ENCODE measurements at places on chromosomes 2 and 18. TPM values are rescaled to one million over a fixed set of nuclear protein-coding genes. Genes with fewer than 3 reads are reported as not detected.

Gene SERPINB12
- polyA plus RNA-seq = 4.0 TPM

- no peaks in the 10 kb centered on the region for H3K4me1 ChIP-seq
- DNase-seq = no peak
- no peaks in the 10 kb centered on the region for H3K36me3 ChIP-seq
These were observed 648 bp upstream of the LYPD6B start for GRCh38 chr2:149037851-149038250.

DNA sequence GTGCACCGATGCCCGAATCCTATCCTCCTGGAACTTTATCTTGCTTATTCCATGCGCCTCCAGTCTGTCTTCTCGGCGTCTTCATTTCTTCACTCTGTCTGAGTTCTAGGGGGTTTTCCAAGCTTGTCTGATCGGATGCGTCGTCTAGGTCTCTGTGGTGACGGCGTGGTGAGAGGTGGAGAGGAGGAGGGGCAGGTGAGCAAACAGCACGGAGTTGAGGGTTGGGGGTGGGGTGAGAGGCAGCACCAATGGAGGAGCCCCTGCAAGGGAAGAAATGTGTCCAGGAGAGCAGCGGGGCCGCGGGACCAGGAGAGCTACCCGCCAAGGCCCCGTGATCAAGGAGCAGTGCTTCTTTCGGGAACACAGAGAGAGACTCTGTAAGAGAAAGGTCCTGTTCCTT is 131.3 kb upstream of the TWIST2 start:
- H3K27me3 ChIP-seq = no peaks in the 10 kb centered on the region
- no peak overlapping the region for H3K27ac ChIP-seq
- no peaks in the 10 kb centered on the region for H3K4me1 ChIP-seq
- H3K4me3 ChIP-seq = no peak overlapping the region
- DNase-seq = no peak

DNA sequence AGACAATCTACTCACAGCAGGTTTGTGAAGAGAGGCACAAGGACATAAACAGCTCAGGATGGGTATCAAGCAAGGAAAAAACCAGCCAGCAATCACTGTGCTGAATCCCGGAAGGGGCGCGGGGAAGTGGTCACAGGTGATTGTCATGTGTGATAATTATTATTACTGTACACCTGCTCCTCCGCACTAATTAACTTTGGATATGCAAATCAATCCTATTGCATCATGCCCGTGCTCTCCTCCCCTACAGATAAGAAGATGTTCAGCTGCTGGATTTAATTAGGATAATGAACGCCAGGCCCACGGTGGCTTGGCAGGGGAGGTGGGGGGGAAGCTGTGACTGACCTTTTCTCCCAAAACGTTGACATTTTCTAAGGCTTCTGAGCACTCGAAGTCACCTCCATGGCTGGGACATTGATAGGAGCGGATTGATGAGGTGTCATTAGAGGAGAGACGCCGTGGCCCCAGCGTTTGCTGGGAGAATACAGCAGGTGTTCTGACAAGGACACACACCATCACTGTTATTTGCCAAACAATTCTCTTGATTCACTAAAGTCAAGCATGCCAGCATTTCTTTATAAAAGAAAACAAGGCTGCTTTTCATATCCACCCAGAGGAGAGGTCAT is 160.3 kb upstream of the VRK2 start:
- H3K36me3 ChIP-seq = no peaks in the 10 kb centered on the region
- H3K27me3 ChIP-seq = no peaks in the 10 kb centered on the region
- no peak for DNase-seq

Gene LIMS1
- 28.5 TPM for polyA plus RNA-seq

DNA sequence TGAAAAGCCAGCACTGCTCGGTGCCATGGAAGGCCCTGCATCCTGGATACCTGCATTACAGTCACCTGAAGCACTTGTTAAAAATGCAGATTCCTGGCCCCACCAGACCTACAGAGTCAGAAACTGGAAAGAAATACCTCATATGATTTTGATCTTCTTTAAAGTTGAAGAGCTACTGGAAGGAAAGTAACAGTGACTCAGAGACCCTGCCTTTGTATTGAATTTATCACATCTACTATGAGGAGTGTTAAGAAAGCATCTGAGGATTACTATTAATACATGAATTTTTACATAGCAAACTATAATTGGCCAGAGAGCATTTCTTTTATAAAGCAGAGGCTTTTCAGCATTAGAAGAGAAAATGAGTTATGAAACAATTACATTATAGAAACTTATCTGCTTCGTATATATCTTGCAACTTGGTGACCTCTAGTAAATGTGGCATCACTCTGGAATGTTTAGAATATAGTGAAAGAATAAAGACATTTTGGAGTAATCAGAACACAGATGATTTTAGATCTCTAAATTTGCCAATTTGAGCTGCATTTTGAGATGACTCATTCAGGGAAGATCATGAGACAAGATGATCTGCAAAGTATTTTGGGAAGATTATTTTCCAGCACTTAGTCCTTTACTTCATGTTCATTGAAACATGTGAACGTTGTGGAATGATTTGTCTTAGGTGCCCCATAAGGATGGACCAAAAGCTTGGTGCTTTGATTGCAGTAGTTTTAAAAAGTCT is 12.2 kb downstream of the PTPRM start:
- DNase-seq = no peak
- no peak overlapping the region for H3K27ac ChIP-seq
- no peaks in the 10 kb centered on the region for H3K36me3 ChIP-seq
- no peaks in the 10 kb centered on the region for H3K4me1 ChIP-seq
- H3K27me3 ChIP-seq = no peaks in the 10 kb centered on the region

Gene IL18R1
- 9.8 TPM for polyA plus RNA-seq

Gene DHRS9
- 3.1 TPM for polyA plus RNA-seq

- H3K27ac ChIP-seq = no peak overlapping the region
- no peaks in the 10 kb centered on the region for H3K27me3 ChIP-seq
- H3K4me3 ChIP-seq = no peak overlapping the region
- no peaks in the 10 kb centered on the region for H3K36me3 ChIP-seq
- peak; percentile 11 for DNase-seq
These were observed 856.1 kb upstream of the ID2 start for GRCh38 chr2:7825591-7826312.

Gene RETREG2
- 56.0 TPM for polyA plus RNA-seq

DNA sequence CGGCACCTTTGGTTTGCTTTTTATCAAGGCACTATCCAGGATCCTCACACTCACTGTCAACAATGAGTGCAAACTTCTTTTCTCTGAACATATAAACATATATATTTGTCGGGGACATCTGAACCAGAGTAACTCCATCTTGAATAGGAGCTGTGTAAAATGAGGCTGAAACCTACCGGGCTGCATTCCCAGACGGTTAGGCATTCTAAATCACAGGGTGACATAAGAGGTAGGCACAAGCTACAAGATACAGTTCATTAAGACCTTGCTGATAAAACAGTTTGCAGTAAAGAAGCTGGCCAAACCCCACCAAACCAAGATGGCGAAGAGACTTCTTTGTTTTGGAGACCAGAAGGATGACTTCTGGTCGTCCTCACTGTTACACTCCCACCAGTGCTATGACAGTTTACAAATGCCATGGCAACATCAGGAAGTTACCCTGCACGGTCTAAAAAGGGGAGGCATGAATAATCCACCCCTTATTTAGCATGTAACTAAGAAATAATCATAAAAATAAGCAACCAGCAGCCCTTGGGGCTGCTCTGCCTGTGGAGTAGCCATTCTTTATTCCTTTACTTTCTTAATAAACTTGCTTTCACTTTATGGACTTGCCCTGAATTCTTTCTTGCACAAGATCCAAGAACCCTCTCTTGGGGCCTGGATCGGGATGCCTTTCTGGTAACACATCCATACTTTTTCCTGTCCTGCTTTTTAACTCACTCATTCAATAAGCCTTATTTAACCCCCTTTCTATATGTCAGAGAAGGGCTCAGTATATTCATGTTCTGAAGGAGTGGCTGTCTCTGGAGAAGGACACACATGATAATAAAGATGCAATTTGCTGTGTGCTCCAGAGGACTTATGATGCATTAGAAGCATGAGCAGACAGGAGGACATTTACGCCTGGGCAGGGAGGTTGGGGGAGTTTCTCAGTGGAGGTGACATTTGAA is 65.4 kb downstream of the TACR1 start:
- H3K4me3 ChIP-seq = no peak overlapping the region
- no peak overlapping the region for H3K27ac ChIP-seq
- no peaks in the 10 kb centered on the region for H3K27me3 ChIP-seq
- H3K36me3 ChIP-seq = no peaks in the 10 kb centered on the region
- DNase-seq = no peak
- H3K4me1 ChIP-seq = no peaks in the 10 kb centered on the region

GRCh38 chr2:7019191-7019590 is 102.0 kb downstream of the RNF144A start:
- no peaks in the 10 kb centered on the region for H3K27me3 ChIP-seq
- H3K4me1 ChIP-seq = no peaks in the 10 kb centered on the region
- peaks cover 13% of the 10 kb centered on the region for H3K36me3 ChIP-seq
- DNase-seq = no peak
- no peak overlapping the region for H3K27ac ChIP-seq
- H3K4me3 ChIP-seq = no peak overlapping the region

- DNase-seq = no peak
- no peaks in the 10 kb centered on the region for H3K4me1 ChIP-seq
- H3K27me3 ChIP-seq = no peaks in the 10 kb centered on the region
- no peak overlapping the region for H3K27ac ChIP-seq
These were observed 124.4 kb downstream of the INHBB start for GRCh38 chr2:120470041-120470965.

Gene HDLBP
- 85.1 TPM for polyA plus RNA-seq

GRCh38 chr2:156756516-156756915 is 320.3 kb downstream of the GPD2 start:
- no peak overlapping the region for H3K4me3 ChIP-seq
- H3K36me3 ChIP-seq = no peaks in the 10 kb centered on the region
- no peaks in the 10 kb centered on the region for H3K27me3 ChIP-seq
- no peaks in the 10 kb centered on the region for H3K4me1 ChIP-seq
- no peak overlapping the region for H3K27ac ChIP-seq

Gene SPATA3
- polyA plus RNA-seq = not detected

DNA sequence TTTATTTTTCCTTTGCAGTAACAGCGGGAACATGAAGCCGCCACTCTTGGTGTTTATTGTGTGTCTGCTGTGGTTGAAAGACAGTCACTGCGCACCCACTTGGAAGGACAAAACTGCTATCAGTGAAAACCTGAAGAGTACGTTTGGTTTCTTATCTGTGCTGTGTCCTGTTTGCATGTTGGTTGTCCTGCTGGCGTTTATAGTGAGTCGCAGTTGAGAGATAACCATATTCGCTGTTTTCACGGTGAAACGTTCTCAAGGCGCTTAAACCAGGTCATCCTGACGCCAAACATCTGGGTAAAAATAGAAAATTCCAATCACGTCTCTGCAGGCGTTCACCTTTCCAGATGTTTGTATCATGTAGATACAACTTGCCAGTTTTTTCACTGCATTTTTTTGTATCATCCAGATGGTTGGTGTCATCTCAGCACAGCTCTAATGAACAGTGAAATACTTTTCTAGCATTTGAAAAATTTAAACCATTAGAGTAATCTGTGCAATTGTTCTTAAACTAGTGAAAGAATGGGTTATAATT is 21.2 kb downstream of the CLUL1 start:
- no peak overlapping the region for H3K4me3 ChIP-seq
- no peaks in the 10 kb centered on the region for H3K36me3 ChIP-seq
- no peaks in the 10 kb centered on the region for H3K27me3 ChIP-seq

- no peak overlapping the region for H3K4me3 ChIP-seq
- no peak overlapping the region for H3K27ac ChIP-seq
- DNase-seq = no peak
- no peaks in the 10 kb centered on the region for H3K36me3 ChIP-seq
- H3K27me3 ChIP-seq = peaks cover 39% of the 10 kb centered on the region
These were observed 63.4 kb downstream of the FAM168B start for GRCh38 chr2:131029812-131030211.

Gene NPHP1
- 5.2 TPM for polyA plus RNA-seq

DNA sequence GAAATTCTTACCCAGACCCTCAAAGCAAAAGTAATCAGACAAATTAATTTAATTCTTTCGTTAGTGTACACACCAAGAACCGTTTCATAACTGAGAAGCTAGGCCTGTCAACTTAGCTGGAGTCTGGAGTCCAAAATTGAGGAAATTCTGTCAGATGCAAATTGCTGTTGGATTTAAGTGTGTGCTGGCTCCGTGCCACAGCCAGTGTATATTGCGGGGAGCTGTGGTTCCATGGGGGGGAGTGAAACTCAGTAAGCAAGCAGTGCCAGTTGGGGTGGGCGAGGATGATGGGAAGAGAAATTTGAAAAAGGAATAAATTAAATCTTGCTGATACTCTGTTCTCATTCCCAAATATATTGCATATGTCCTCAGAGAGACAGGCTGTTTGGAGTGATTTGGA is 4.0 kb downstream of the ARPC2 start:
- H3K27me3 ChIP-seq = no peaks in the 10 kb centered on the region
- H3K4me3 ChIP-seq = no peak overlapping the region
- H3K36me3 ChIP-seq = peaks cover 41% of the 10 kb centered on the region
- H3K4me1 ChIP-seq = peaks cover 25% of the 10 kb centered on the region
- no peak for DNase-seq

Gene FASTKD2
- 12.9 TPM for polyA plus RNA-seq

GRCh38 chr2:219733106-219733505 is 105.7 kb downstream of the SLC4A3 start:
- no peaks in the 10 kb centered on the region for H3K4me1 ChIP-seq
- H3K27ac ChIP-seq = no peak overlapping the region
- no peaks in the 10 kb centered on the region for H3K27me3 ChIP-seq
- no peak overlapping the region for H3K4me3 ChIP-seq
- H3K36me3 ChIP-seq = no peaks in the 10 kb centered on the region
- no peak for DNase-seq

- no peaks in the 10 kb centered on the region for H3K4me1 ChIP-seq
- H3K27me3 ChIP-seq = no peaks in the 10 kb centered on the region
- DNase-seq = no peak
- no peak overlapping the region for H3K27ac ChIP-seq
These were observed 230.6 kb upstream of the LRATD1 start for GRCh38 chr2:14401873-14402272.

DNA sequence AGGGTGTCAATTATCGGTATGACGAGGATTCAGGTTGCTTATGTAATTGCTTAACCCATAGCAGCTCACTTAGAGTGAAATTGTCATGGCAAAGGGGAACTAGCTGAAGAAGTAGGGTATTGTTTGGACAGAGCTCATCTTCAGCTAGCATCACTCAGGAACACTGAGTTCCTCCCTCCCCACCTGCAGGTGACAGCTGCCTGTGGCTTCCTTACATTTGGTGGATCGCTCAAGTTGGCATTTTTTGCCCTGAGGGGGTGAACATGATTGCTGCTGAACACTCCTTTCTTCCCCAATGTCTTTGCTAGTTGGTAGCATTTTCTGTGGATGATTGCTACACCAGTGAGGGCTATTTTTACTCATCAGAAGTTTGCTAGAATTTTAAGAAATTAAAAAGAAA is 86.7 kb upstream of the THUMPD2 start:
- no peaks in the 10 kb centered on the region for H3K27me3 ChIP-seq
- no peak overlapping the region for H3K27ac ChIP-seq
- H3K4me3 ChIP-seq = no peak overlapping the region

- H3K27ac ChIP-seq = no peak within 1 kb of the TSS
- H3K4me1 ChIP-seq = peaks cover 26% of the 10 kb centered on the region
- H3K36me3 ChIP-seq = no peaks in the 10 kb centered on the region
- peak within 1 kb of the TSS; percentile 59 for H3K4me3 ChIP-seq
- peak; percentile 48 for DNase-seq
These were observed at the start of gene POU3F3 for GRCh38 chr2:104853534-104854497. Gene POU3F3, plus strand, starts transcription at chr2:104854115. Its CDS starts 1,396 bp downstream, at chr2:104855511.
